ENCODE measurements at places on chromosomes 2 and 18.

GRCh38 chr2:211103989-211104388 lies 547.6 kb downstream of the CPS1 start:
- DNase-seq, result no peak

DNA sequence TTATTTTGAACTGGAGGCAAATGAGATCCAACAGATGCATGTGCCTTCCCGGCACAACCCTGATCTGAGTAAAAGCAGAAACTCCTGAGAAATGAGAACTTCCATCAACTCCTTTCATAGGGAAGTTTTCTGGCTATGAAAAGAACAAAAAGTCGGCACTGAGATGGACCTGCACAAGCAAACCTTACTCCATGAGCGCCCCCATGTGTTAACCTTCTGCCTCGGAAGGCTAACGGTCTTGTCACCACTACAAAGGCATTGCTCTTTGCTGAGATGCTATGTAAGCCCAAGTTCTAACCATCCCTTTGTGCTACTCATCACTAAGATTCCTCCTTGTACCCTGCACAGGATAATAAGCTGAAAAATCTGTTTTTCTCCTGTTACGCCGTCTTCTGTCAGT lies 57.3 kb upstream of the SULT1C3 start:
- DNase-seq, result no peak

DNA sequence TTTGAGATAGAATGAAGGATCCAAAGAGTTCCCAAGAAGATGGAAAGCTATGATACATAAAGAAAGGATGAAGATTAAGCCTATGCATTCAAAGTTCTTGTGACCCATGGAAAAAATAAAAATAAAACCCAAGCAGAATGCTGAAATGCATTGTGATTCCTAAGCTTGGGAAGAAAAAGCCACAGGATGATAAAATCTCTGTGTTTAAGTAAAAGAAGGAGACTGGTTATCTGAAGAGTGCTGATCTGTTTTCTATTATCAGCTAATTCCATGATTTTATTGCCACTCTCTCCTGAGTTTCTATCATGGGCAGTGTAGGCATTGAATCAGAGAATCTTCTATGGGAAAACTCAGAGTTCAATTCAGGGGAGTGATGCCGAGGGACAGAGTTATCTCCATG lies 103.1 kb upstream of the LTBP1 start:
- no peak for DNase-seq

GRCh38 chr18:13610555-13611141 lies 115.7 kb downstream of the FAM210A start:
- DNase-seq, result no peak

All from fibroblast of skin of left biceps (primary cell).